Jurkat, Clone E6-1 (cell line): ENCODE measurements at places on chromosomes 13 and 19.

DNA sequence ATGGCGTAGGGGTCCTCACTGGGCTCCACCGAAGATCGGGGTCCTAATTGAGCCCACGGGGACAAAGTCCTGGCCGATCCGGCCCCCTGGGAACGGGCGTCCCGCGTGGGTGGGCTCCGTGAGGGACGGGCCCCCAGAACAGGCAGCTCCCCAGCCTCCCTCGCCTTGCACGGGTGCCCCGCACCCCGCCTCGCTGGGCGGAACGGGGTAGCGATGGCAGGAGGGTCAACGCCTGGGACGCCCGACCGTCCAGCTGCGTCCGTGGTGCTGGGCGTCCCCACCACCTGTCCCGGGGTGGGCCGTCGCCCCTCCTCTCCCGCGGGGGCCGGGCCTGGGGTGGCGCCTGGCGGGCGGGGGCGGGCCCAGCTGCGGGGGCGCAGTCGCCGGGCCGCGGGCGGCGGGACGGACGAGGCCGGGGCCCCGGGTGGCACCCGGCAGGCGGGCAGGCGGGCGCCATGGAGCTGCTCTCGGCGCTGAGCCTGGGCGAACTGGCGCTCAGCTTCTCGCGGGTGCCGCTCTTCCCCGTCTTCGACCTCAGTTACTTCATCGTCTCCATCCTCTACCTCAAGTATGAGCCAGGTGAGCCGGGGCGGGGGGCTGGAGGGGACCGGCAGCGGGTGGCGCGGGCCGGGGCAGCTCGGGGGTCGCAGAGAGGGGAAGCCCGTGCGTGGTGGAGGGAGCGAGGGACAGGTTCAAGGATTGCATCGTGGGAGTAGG, at the start of gene TMEM38A:
Gene TMEM38A, plus strand, starts transcription at position 377 of the 717 bp plus-strand sequence. Its CDS starts 79 bp downstream, at position 456.
- no peak for DNase-seq

DNA sequence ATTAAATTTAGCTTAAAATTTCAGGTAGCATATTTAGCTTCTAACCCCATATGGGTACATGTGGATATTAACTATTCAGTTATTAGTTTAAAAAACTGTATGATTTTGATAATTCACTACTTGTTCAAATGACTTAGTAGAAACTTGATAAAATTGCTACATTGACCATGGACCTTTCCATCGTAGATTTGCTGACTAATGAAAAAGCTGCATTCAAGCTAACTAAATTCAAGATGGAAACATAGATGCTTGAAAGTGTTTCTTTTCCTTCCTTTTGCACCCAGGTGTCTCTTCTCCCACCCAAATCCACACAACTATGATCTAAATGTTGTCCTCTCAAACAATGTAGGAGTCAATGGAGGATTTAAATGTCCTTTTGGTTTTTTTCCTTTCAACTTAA, 439.2 kb downstream of the TBC1D4 start:
- DNase-seq: no peak

GRCh38 chr13:43920965-43921674, 41.4 kb downstream of the LACC1 start:
- DNase-seq: no peak

- DNase-seq: no peak
These were observed 187.0 kb downstream of the MYO16 start for GRCh38 chr13:108816375-108816774.

- DNase-seq: no peak
These were observed 1.5 kb upstream of the CGB5 start for GRCh38 chr19:49042177-49042576.

- DNase-seq: no peak
These were observed 3.3 kb downstream of the OR10H1 start for GRCh38 chr19:15812060-15812722.

DNA sequence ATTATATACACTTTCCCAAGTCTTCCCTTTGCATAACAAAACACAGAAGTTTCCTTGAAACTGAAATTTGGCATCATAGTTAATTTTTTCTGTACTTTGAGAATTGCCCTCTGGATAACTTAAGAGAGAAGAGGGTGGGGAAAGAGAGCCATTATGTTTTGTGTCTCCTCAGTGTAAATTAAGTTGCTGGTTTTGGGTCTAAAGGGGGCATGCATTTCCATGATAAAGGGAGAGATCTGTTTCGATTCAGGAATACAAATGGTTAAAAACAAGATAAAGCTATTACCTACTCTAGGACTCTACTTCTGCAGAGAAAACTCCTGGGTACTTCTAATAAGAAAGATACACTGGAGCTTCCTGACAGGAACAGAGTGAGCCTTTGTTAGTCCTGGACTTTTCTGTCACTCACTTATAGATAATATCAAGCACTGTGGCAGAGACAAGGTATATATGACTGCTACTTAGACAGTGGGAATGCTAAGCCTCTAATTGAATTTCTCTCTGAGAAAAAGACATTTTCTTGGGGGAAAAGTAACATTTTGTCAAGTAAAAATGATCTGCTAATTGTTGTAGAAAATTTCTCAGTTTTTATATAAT, 142.8 kb upstream of the PCDH9 start:
- DNase-seq: no peak

DNA sequence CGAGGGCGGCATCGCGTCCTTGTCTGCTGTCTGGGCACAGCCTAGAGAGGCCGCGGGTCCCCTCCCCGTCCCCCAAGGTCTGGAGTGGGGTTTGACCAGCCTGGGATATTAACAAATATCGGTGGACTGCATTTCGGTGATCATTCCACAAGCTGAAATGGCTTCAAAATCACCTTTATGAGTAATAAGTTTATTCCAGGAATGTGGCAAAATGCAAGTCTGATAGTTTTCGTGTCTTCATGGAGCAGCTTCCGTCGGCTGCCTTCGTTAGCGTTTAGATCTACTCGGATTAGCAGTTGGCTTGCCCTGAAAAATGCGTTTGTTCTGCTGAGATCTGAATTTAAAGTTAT, 1.1 kb upstream of the GJA3 start:
- DNase-seq: no peak

DNA sequence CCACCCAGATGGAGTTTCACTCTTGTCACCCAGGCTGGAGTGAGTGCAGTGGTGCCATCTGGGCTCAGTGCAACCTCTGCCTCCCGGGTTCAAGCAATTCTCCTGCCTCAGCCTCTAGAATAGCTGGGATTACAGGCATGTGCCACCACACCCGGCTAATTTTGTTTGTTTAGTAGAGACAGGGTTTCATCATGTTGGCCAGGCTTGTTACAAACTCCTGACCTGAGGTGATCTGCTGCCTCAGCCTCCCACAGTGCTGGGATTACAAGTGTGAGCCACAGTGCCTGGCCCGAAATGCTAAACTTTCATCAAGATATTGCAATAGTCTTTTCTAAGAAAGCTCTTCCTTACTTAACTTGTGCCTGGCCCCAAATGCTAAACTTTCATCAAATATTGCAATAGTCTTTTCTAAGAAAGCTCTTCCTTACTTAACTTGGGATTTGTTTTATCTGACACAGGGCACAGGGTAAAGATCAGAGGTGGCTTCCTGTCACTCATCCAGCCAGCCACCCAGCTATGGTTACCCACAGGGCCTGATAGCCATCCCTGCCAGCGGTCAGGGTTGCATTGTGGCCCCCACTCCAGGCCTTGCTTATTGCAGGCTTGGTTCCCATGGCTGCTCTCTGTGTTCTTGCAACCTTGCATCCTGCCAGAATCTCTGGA, 352.3 kb upstream of the TMTC4 start:
- no peak for DNase-seq

GRCh38 chr13:110885966-110886869, 28.7 kb downstream of the ANKRD10 start:
- no peak for DNase-seq

GRCh38 chr19:3669947-3670795, 30.1 kb downstream of the PIP5K1C start:
- no peak for DNase-seq

GRCh38 chr19:43105496-43105895, 23.0 kb upstream of the PSG2 start:
- DNase-seq: no peak

DNA sequence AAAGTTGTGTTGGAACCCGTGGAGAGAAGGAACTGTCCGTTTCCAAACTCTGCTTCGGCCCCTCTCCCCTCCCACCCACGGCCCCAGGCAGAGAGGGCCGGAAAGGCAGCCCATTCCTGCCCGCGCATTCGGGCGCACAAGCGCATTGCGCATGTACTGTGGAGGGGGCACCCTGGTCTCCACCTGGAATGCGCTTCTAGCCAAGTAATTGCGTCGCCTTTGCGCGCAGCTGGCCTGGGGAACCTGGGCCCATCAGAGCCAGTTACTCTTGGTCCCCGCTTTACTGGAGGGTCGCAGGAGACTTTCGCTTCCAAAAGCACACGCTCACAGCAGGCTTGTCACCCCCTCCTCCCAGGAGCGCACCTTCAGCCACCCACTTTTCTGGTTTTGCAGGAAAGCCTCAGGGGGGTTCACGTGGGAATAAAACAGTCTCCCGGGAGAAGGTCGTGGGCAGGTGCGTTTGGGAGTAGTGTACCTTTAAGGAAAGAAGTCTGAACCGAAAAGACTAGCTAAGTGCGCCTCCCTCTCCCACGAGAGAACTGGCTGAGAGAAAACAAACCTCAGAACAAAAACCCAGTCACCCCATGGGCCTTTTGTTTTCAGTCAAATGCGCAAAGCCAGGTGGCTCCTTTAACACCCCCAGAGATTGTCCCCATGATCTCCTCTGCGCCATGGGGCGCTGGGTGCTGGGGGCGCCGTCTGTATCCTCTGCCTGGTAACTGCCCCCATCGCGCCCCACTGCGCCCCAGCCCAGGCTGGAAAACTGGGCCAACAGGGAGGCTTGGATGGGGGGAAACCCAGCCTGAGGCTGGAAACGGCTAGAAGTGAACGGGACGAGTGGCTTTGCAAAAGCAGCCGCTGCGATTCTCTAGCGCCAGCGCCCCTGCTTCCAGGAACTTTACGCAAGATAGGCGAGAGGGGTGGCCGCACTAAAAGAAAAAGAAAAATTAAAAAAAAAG, 28.5 kb downstream of the GSX1 start:
- DNase-seq: no peak

DNA sequence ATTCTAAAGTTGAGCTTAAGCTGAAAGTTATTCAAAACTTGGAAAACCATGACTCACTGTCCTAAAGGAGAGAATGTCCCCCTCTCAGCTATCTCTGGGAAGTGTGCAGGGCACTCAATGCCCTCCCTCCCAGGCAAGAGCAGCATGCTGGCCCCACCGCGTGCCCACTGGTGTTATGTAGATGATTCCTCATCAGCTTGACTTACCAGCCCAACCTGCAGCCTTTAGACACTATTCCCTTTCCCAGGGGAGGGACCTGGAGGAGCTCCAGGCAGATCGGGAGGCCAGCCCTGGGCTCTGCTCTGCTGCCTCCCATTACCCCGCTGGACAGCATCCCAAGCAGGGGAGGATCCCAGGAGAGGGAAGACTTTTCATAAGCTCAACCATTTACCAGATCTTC, 124.6 kb downstream of the FGF14 start:
- no peak for DNase-seq

GRCh38 chr13:31982540-31982939, 49.0 kb upstream of the FRY start:
- no peak for DNase-seq
